ENCODE measurements at places on chromosomes 1 and 21. TPM values are rescaled to one million over a fixed set of nuclear protein-coding genes. Genes with fewer than 3 reads are reported as not detected.

- DNase-seq: no peak
Observed at GRCh38 chr1:230798491-230798890, 51.3 kb downstream of the CAPN9 start.

GRCh38 chr1:119686661-119687060 is 25.1 kb upstream of the PHGDH start:
- no peak for DNase-seq

DNA sequence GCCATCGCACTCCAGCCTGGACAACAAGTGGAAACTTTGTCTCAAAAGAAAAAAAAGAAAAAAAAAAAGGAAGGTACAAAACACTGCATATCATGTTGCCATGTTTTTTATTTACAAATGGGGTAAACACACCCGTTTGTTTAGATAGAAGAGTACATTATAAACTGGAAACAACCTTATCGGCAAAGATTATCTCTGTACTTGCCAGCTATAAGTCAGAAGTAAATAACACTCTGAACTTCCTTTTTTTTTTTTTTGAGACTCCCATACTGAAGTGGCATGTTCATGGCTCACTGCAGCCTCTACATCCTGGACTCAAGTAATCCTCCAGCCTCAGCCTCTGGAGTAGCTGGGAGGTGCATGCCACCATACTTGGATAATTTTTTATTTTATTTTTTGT is 21.9 kb downstream of the USP48 start:
- no peak for DNase-seq

GRCh38 chr1:158035976-158036583 is 42.6 kb downstream of the KIRREL1 start:
- peak; percentile 31 for DNase-seq

DNA sequence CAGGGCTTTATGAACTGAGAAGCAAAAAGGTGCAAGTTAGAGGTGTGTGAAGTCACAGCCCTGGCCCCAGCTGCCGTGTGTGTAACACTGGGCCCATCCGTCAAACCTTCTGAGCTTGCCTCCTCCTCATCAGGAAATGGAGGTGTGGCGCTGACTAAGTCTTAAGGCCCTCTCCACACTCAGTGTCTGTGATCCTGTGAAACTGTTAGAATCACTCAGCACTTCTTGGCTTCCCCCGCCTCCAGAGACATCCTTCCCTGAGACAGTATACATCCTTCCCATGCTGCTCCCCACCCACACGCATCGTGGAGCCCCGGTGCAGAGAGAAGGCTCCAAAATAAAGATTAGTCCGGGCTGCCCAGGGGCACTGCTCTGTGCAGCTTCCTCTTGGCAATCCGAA is 33.3 kb downstream of the LRP8 start:
- DNase-seq: peak; percentile 80

MXRA8 gene
- total RNA-seq: 0.57 TPM

GRCh38 chr1:15198684-15199083 is 45.1 kb downstream of the TMEM51 start:
- no peak for DNase-seq

DNA sequence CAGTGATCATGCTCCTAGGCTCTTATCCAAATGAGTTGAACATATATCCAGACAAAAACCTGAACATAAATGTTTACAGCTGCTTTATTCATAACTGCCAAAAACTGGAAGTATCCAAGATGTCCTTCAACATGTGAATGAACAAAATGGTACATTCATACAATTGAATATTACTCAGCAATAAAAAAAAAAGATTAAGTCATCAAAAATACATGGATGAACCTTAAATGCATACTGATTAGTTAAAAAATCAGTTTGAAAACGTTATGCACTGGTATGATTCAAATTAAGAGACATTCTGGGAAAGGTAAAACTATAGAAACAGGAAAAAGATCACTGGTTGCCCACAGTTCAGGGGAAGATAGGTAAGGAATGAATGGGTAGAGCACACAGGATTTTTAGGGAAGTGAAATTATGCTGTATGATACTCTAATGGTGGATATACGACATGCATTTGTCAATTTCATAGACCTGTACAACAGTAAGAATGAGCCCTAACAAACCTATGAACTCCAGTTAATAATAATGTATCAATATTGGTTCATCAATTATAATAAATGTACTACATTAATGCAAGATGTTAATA is 3.1 kb downstream of the LRRC40 start:
- DNase-seq: no peak

KRTAP19-7 gene
- not detected for total RNA-seq

- no peak for DNase-seq
Observed at GRCh38 chr1:226223157-226223785, at the start of gene MIXL1. TSS of gene MIXL1 (plus strand) at chr1:226223664. CDS start at chr1:226223682, 18 bp downstream.

DNA sequence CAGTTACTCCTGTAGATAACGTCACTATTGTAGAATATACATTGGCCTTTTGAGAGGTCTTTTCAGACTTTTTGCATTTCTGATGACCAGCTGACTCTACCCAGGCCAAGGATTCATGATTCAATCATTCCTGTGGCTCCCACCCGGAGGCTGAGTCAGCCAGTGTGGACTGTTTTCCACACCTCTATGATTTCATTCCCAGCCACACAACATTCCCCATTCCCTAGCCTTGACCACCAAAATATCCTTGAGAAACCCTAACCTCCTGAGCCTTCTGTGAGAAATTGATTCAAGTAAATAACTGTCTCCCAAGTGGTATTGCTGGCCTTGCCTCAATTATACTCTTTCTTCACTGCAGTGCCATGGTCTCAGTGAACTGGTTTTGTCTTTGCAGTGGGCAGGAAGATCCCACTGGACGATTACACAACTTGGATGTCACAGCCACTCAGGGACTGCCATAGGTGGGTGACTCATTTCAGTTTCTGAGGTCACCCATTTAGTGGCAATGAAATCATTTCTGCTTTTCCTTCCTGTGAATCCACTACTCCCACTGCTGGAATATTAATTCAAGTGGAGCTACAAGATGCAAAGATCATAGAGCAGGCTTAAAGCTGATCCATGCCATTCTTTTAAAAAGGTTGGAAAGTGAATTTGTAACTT is 518.6 kb upstream of the ZP4 start:
- DNase-seq: no peak

DNA sequence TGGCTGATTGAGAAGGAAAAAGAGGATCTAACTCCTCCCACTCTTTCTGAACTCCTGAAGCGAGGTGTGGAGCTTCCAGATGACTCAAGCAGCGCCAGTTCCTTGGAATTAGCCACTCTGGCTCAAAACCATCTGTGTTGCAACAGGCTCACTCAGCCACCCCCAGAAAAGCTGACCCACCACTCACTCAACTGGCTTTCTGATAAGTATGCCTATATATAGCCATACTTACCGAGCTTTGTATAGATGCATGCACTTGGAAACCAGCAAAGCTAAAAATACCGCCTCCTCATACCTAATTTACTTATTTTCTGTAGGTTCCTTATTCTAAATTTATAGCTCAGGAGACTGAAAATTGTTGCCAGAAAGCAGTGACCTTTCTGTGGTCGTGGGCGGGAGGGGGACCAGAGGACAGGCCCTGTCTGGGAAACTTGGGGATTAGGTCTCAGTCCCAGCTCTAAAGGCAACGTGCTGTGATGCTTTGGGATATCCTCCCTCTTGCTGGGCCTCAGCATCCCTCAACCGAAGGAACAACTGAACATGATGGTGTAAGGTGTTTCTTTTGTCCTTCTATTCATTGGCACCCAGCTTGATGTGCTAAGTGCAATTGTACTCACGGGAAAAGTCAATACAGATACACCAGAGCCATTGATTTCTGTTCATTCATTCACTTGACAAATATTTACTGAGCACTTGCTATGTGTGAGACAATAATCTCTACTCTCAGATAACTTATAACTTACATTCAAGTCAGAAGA is 65.7 kb downstream of the NENF start:
- DNase-seq: no peak

AMY2A gene
- not detected for total RNA-seq

Measured in activated naive CD4-positive, alpha-beta T cell treated with anti-CD3 and anti-CD28 coated beads for 36 hours (primary cell).